ENCODE measurements at places on chromosomes 16 and 17.

DNA sequence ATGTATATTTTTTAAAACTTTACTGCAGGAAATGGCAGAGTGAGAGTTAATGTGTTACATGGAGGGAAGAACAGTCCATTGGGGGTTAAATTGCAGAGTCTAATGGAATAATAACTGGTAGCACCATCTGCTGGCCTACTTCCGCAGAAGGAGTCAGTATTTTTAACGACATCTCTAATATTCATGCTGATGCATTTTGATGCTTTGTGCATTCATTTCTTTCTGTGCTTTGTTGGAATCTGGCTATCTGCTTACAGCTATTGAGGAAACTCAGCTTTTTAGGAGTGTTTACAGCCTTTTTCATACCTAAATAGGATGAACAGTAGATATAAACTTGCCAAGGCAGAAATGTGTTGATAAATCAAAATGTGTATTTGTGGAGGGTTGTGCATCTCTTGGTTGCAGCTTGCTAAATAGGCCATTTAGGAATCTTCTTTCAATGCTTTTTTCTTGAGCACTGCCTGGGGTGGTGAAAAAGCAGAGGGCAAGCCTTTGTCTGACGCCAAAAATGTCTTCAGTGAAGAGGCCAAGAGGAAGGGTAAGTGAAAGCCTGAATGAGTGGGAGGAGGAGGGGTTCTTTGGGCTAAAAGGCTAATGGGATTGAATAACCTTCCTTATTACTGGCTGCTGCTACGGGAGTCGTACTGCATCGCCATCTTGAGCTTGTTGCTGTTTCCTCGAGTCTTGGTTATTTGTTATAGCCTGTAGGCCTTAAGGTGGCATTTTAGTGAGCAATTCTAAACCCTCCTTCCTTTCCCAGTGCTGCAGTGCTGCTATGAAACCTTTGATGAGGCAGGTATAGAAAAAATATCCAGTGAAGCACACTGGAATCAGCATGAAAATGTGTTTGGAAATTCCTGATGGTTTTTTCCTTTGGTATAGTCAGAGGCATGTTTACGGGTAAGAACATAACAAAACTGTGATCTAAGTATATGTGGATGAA lies 153.3 kb downstream of the CHD9 start:
- DNase-seq = peak; percentile 38

DNA sequence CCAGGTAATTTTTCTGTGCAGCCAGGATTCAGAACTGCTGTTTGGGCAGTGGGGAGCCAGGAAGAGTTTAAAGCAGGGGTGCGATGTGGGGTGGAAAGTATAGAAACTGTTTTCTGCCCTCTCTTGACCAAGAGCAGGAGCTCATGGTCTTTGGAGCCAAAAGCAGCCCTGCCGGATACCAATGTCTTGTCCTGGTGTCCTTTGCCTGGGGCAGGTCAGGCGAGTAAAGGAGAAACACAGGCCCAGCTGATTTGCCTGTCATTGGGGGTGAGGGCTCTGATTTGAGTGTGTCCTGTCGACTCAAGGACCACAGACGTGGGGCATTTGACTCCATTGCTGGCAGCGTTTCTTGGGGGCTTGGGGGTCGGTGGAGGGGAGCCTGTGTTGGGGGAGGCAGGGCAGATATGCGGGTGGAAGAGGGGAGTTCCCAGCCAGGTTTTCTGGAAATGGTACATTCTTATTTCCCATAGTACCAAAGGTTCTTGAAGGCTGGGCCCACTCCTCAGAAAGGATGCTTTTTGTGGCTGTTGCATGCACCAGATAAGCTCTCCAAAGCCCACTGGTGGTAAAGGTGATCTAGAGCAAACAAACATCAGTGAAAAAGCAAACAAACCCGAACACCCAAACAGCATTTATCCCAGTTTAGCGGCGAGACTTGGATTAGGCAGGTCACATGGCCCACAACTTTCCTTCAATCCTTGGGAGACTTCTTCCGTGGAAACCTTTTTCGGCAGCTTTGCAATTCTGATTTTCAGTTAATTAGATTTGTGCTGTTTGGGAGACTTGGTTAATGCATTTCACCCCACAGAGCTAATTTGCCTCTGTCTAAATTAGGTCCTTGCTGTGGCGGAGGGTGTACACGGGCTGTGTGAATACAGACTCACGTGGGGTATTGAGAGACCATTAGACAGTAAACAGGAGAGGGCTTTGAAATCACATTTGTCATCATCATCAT lies 59.0 kb downstream of the MSI2 start:
- no peak for DNase-seq

GRCh38 chr17:77829843-77830799 lies 128.4 kb upstream of the TNRC6C start:
- peak; percentile 64 for DNase-seq

DNA sequence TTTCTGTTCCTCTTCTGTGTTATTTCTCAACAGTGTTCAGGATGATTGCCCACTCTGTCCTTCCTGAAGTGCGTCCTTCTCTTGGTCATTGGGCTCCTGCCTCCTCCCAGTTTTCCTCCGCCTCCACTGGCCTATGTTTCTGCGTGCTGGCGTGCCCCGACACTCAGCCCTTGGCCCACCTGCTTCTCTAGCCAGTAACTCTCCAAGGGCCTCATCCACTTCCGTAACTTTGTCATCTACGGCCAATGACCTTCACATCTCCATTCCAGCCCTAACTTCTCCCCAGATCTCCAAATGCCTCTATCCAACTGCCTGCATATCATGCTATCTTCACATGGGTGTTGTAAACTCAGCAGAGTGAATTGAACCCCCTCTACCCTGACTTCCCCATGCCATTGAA lies 39.6 kb upstream of the RPL38 start:
- peak; percentile 31 for DNase-seq

DNA sequence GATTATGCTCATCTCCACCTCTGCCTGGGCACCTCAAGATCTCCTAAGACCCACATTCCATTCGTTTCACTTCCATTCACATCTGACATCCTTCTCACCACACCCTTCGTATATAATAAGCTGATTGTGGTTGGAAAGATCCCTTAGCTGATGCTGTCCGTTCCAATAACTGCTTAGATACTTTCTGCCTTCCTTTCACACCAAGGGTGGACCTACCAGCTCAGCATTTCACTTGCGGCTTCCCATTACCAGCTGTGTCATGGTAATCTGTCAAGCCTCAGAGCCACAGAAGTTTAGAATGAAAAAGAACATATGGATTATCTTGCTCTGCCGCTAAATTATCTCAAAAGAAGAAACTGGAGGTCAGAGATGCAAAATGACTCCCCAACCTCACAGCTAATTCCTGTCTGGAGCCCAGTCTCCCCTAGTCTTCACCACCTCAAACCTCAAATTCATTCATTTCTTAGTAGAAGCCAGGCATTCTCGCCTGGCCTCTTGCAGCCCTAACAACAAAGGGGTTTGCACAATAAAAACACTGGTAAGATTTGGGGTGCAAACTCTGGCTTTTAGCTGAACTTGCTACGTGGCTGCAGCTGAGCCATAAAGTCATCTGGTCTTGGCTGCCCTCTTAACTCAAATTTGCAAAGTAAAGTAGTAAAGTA lies 182.8 kb upstream of the HS3ST3A1 start:
- no peak for DNase-seq

- no peak for DNase-seq
Measured at GRCh38 chr16:52603015-52603414, 56.1 kb upstream of the TOX3 start.

- no peak for DNase-seq
Measured at GRCh38 chr16:89442990-89443726, 47.2 kb downstream of the ANKRD11 start.

Data from tibial artery (tissue), 4 donors.